H9 (cell line): ENCODE measurements at places on chromosomes 11 and 22. TPM values are rescaled to one million over a fixed set of nuclear protein-coding genes. Genes with fewer than 3 reads are reported as not detected.

DNA sequence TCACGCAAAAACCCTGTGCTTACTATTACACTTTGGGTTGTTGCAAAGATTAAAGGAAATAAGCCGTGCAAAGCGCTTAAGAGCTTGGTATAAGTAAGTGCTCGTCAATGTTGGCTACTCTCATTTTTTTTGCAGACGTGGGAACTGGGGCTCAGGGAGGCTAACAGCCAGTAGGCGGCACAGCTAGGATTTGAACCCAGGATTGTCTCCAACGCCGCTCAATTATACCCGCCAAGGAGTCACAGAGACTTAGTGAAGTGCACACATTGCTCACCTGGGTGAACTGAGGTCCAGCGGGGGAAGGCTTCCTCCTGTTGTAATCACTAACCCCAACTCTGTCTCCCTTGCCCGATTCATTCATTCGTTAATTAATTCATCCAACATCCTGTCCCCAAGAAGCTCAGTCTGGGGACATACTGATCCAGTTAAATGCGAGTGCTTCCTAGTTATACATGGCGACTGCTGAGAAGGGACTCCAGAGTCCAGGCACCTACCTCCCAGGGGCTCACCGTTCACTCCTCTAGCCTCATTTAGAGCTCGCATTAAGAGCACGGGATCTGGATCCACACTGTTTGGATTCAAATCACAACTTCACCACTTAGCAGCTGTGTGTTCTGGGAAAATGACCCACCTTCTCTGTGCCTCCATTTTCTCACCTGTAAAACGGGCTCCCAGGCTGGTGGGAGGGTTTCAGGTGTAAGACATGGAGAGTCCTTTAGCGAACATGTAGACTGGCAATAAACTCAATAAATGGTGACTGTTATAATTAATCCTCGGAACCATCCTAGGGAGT is 838 bp upstream of the MTFP1 start:
- DNase-seq = peak; percentile 48
- H3K4me1 ChIP-seq = peaks cover 7% of the 10 kb centered on the region; the same call in 1 of the 2 replicates
- no peaks in the 10 kb centered on the region for H3K27me3 ChIP-seq
- peaks cover 37% of the 10 kb centered on the region for H3K36me3 ChIP-seq
- H3K4me3 ChIP-seq = peak overlapping the region; percentile 87
- H3K27ac ChIP-seq = no peak overlapping the region

DNA sequence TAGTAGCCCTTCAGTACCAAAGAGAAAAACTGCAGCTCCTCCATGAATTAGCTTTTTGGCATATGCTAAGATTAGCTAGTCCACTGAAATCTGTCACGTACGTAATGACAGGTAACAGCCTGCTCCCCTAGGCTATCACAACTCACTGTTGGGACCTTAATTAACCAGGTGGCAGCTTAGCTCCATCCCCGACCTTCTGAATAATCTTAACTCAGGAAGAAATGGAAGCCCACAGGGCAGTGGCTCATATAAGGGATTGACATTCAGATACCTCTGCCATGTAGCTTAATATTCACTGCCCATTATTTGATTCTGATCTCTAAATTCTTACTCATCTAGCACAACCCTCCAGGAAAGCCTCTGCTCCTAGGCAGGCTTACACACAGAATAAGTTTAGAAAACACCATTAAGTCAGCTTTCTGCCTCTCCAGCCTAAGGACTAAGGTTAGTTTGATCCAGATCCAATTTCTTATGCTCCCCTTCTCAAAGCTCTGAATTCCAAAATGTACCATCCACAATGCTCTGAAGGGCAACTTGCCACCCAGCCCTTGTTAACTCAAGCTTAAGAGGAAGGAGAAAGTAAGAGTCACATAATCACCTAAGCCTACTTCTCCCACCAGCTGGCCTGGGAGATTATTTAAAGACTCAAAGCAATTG is 5.0 kb downstream of the HSPA8 start:
- no peaks in the 10 kb centered on the region for H3K27me3 ChIP-seq
- no peak overlapping the region for H3K27ac ChIP-seq
- H3K36me3 ChIP-seq = peaks cover 60% of the 10 kb centered on the region
- DNase-seq = no peak
- no peaks in the 10 kb centered on the region for H3K4me1 ChIP-seq

- no peaks in the 10 kb centered on the region for H3K27me3 ChIP-seq
- H3K36me3 ChIP-seq = no peaks in the 10 kb centered on the region
- no peaks in the 10 kb centered on the region for H3K4me1 ChIP-seq
- no peak overlapping the region for H3K4me3 ChIP-seq
- H3K27ac ChIP-seq = no peak overlapping the region
Measured at GRCh38 chr22:49004484-49005399, 822.9 kb downstream of the BRD1 start.

ARHGEF17 gene
- 6.2 and 7.4 TPM in 2 replicates for total RNA-seq

DNA sequence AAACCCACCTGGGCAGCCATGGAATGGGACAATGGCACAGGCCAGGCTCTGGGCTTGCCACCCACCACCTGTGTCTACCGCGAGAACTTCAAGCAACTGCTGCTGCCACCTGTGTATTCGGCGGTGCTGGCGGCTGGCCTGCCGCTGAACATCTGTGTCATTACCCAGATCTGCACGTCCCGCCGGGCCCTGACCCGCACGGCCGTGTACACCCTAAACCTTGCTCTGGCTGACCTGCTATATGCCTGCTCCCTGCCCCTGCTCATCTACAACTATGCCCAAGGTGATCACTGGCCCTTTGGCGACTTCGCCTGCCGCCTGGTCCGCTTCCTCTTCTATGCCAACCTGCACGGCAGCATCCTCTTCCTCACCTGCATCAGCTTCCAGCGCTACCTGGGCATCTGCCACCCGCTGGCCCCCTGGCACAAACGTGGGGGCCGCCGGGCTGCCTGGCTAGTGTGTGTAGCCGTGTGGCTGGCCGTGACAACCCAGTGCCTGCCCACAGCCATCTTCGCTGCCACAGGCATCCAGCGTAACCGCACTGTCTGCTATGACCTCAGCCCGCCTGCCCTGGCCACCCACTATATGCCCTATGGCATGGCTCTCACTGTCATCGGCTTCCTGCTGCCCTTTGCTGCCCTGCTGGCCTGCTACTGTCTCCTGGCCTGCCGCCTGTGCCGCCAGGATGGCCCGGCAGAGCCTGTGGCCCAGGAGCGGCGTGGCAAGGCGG is 11.4 kb upstream of the ARHGEF17 start:
- no peaks in the 10 kb centered on the region for H3K36me3 ChIP-seq
- no peak overlapping the region for H3K4me3 ChIP-seq
- DNase-seq = no peak
- H3K4me1 ChIP-seq = peaks cover 2% of the 10 kb centered on the region; the same call in 1 of the 2 replicates
- H3K27ac ChIP-seq = no peak overlapping the region

DNA sequence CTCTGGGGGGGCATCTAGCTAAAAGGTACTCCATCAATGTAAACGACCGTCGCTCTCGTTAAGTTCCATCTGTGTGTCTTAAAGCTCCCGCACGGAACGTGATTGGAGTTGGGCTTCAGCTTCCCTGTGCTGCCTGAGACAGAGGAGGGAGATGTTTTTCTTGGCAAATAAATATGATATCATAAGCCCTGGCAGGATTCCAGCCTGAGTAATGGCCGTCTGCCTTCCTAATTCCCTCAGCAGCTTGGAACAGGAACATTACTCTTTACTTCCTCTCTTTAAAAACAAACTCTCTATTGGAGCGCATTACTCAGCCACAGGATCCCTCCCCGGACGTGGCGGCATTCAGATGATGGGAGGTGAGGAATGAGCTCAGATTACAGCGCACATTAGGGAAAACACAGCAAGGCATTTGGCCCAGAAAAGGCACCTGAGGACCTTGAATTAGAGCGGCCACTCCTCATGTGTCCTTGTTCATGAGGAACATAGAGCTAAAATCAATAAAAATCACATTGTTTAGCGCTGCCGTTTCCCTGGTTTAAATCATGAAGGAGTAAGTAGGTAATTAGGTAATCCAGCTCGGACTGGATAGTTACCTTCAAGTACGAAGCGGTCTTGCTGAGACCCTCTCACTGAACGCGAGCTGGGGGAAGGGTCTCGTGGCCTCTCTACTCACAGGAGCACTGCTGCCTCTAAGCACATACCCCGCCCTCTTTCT is 230.4 kb downstream of the ST3GAL4 start:
- H3K4me1 ChIP-seq = peaks cover 4% of the 10 kb centered on the region; the same call in 1 of the 2 replicates
- no peaks in the 10 kb centered on the region for H3K36me3 ChIP-seq
- DNase-seq = peak; percentile 81
- no peak overlapping the region for H3K4me3 ChIP-seq

DNA sequence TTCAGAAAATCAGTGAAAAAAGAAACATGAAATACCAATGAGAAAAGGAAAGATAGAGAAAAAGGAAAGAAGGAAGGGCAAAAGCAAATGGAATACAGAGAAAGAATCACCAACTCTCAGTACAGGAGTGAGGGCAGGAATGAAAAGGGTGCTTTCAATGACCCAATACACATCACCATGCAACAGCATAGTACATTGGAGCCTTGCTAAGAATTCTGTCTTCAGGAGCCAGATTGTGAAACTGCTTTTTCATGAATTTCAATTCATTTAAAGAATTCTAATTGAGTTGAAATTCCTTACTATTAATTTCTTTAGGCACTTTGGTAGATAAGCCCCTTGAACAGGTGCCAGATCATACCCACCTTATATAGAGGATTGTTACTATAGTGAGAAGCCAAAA is 34.9 kb downstream of the BLID start:
- H3K4me3 ChIP-seq = no peak overlapping the region
- H3K27ac ChIP-seq = no peak overlapping the region
- no peaks in the 10 kb centered on the region for H3K36me3 ChIP-seq
- no peak for DNase-seq
- H3K27me3 ChIP-seq = no peaks in the 10 kb centered on the region
- H3K4me1 ChIP-seq = no peaks in the 10 kb centered on the region

- no peak overlapping the region for H3K4me3 ChIP-seq
- no peak for DNase-seq
- no peaks in the 10 kb centered on the region for H3K36me3 ChIP-seq
- H3K4me1 ChIP-seq = peaks cover 6% of the 10 kb centered on the region; the same call in 1 of the 2 replicates
- no peak overlapping the region for H3K27ac ChIP-seq
Measured at GRCh38 chr11:44905131-44905866, 45.4 kb downstream of the TP53I11 start.

DNA sequence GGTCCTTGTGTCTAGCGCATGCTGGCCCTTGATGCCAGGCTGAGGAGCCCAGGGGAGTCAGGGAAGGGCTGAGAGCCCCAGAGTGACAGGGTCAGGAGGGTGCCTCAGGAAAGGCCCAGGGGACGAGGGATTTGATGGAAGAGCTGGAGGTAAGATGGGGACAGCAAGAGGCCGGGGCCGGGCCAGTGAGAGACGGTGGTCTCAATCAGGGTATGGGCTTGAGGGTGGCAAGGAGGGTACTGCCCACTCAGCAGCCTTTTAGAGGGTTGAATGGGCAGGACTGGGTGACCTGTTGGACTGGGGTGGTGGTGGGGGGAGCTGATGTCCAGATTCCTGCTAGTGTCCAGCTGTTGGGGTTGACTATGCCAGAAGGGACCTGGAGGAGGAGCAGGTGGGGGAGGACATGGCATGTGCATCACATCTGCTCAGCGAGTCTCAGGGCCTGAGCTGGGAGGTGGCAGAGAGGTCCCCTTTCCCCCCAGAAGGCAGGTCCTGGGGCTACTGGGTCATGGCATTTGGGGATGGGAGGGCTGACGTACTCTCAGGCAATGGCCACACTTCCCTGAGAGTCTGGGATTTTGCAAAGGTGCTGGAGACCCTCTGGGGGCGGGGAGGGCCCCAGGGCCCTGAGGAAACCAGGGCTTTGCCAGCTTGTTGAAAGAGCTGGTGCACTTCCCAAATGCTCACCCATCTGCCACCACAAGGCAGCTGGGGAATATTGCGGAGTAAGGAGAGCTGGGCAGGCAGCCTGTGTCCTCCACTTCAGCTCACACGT is 18.4 kb downstream of the MYO7A start:
- H3K27ac ChIP-seq = no peak overlapping the region
- H3K27me3 ChIP-seq = no peaks in the 10 kb centered on the region
